ENCODE measurements at places on chromosomes 7 and 10.

DNA sequence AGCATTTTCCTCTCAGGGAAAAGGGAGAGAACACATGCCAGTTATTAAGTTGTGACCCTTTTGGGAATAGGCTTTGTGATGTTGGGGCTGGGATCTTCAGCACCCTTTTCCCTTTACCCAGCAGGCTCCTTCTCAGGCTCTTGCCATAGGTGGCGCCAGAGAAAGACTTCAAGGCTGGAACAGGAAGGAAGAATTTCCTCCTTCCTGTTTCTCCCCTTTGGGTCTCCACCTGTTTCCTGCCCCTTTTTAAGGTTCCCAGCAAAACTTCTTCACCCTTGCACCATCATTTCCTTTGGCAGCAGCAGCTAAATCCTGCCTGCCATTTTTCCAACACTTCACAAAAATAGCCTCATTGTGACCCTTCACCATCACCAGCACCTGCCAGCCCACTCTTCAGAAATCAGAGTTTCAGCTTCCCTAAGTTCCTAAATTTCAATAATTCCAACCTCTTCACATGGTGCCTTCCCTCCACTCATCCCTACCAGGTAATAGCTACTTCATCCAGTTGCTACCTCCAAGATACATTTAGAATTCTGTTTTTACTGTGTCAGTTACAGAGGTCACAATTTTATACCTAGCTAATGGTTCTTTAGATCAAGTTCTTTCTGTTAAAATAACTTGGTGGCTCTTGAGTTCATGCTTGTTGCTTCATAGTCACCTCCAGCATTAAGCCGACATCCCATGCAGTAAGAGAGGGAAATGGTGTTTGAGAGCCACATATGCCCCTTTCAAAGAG, 22.4 kb upstream of the FOXK1 start:
- DNase-seq: no peak

DNA sequence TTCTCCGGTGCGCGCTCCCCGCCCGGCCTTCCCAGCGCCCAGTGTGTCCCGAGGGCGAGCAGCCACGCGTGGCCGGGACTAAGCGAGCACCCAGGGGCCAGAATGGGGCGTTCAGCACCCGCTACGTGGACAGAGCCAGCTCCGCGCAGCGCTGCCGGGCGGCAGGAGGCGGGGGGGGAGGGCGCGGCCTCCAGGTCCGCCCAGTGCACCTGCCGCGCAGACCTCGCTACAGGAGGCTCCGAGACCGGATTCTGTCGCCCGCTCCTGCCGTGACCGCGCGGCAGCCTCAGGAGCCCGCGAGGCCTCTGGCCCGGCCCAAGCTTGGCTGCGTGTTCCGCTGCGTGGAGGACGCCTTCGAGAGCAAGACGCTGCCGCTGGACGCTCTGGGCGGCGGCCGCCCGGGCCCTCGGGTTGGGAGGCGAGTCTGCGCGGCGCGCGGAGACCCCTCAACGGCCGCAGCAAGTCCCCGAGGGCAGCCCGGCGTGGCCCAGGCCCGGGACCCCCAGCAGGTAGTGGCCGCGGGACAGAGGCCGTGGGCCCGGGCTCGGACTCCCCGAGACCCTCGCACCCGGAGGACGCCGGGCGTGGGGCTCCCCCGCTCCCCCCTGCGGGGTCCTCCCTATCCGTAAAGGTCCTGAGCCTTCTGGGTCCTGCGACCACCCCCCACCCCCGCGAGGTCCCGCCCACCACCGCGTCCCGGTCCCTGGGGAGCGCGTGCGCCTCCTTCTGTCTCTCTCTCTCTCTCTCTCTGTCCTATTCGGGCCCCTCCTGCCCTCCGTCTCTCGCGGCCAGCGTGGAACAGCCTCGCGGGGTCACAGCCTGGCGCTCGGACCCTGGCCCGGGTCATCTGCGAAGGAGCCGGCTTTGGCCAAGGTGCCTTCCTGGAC, 904 bp upstream of the DPYSL4 start:
- peak; percentile 84 for DNase-seq

DNA sequence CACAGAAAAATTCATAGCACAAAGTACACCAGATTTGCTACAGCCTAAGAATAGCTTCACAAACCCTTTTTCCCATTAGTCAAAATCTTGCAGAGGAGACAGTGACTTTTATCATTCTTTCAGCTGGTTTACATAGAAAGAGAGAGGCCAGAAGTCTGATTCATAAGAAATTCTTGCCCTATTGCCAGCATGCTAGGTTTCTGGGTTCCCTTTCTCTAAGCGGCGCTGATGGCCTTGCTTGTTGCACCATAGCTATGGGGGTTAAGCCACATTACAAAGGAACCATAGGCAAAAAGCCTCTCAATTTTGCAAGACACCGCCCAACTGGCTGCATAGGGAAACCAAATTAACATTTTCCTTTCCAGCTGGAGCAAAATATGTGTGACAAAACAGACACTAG, 87.4 kb downstream of the ZNF467 start:
- no peak for DNase-seq

- DNase-seq: peak; percentile 56
These were observed 56.4 kb downstream of the BBS9 start for GRCh38 chr7:33185786-33186185.

DNA sequence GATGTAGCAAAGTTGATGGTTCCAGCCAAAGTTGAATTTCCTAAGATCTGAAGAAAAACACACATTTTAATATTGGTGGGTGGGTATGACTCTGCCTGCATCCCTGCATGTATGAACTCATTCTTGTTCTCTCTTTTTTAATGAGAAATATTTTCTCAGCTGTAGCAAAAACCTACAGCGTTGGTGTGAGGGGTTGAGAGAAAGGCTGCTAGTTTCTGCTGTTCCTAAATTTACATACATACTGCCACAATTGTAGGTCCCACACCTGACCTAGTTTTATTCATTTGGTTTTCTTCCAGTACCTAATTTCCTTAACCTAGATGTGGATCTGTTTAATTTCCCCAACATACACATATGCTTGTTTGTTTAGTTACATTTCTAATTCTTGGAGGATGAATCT, 4.6 kb downstream of the AGFG2 start:
- DNase-seq: no peak

DNA sequence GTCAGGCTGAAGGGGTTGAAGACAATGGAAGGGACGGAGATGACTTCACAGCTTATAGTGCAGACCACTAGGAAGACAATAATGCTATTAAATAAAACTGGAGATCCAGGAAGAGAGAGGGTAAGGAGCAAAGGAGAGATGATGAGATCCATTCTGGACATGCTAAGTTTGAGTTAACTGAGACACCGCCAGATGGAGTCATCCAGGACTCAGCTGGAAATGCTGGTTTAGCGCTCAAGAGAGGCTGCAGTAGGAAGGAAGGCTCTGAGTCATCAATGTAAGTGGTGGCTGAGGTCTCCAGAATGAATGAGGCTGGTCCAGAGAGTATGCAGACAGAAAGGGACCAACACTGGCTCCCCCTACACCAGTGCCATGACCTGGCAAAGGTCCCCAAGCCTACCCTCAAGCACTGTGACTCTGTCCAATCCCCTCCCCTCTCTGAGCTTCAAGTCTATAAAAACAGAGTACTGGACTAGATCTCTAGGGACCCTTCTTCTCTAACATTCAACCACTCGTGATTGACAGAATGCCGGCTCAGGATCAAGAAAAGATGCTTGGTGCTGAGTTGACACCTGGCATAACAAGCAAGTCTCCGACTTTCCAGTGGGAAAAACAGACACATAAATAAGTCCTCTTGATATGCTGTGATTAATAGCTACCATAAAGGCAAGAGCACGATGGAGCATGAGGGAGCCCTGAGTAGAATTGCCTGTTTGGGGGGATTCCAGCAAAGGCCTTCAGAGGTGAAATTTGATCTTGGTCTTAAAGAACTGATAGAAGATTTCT, 8.9 kb downstream of the GFRA1 start:
- DNase-seq: no peak

GRCh38 chr7:115359119-115359518, 437.2 kb downstream of the MDFIC start:
- DNase-seq: no peak

DNA sequence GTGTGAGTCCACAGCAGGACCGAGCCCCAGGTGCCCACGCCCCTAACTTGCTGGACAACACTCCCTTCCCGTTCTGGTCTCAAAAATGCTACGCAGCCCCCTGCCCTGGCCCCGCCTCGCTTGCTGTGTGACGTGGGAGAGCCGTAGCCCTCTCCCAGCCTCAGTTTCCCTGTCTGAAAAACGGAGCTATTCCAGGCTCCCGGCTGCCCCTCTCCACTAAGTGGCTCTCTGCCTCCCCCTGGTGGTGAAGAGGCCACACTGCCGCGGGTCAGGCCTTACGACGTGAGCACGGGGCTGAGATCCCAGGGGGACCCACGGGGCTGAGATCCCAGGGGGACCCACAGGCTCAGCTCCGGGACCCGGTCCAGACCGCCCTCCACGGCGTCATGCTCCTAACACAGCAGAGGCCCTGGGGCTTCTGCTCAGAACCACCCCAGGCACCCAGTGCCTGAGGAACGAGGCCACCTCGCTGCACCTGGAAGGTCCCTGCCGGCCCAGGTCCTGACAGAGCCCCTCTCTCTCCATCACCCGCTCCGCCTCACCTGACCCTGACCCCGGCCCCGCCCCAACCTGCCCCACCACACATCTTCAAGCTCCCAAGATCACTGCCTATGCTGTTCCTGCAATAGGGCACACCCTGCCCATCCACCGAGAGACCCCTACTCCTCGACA, 26.7 kb downstream of the MICALL2 start:
- DNase-seq: peak; percentile 84

- no peak for DNase-seq
These were observed 16.9 kb downstream of the GCK start for GRCh38 chr7:44172352-44172751.

GRCh38 chr7:139482662-139483466, 609 bp downstream of the KLRG2 start:
- DNase-seq: peak; percentile 70

- DNase-seq: no peak
These were observed 235.1 kb downstream of the SEMA3E start for GRCh38 chr7:83413831-83414230.

GRCh38 chr10:69955897-69956740, 96.5 kb upstream of the MACROH2A2 start:
- no peak for DNase-seq

DNA sequence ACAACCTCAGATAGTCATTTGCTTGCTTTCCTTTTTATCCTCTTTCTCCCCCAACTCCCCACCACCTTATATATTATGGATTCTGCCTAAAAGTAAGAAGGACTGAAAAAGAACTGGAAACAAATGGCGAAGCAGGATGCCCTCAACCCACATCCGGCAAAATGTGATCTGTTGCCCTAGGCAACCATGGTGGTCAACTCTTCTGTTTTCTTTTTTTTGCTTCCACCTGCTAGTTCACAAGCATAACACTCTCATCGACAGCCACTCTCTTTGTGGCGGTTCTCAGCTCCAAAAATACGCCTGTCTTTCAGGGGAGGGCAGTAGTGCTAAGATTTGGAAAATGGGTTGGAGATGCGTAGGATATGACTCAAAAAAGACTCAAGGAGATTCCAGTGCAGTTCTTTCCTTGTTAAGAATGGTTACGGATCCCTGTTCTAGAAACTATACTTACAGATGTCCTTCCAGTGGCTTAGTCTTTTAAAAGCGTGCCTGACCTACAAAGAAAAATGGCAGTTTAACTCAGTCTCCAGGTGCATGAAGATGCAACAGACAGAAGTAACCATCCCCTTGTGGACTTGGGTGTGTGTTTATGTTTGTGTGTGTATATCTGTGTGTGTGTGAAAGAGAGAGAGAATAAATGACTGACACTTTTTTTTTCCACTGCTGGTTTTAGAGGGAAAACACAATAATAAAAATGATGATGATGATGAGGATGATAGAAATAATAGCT, 10.7 kb downstream of the APBB1IP start:
- no peak for DNase-seq

GRCh38 chr7:38040831-38041230, 120.4 kb downstream of the EPDR1 start:
- no peak for DNase-seq

DNA sequence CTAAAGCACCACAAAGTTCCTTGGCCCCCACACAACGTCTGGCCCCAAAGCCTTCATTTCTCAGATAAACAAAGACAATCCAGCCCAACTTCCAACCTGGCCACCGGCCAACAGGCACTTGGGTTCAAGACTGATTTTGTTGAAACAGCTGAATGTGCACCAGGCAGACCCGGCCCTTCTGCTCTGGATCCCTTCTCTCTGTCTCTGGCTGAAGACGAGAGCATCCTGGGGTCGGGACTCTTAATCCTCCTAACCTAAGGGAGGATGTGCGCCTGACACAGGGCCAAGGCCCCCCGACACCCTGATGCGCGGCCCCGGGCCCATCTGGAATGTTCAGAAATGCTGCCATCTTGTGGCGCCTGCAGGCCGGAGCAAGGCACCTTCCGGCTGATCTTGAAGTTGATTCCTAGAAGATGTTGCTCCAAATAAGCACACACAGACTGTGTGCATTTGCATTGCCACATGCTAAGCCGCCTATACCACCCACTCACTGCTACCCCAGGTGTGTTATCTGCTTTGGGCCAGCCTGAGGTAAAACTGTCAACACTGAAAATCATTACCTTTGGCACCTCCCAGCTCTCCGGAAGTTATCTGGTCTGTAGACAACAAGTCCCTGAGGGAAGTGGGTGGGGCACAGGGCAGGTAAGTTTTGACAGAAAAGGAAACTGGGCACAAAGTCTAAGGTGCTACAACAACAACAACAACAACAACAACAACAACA, 98.4 kb upstream of the HABP2 start:
- DNase-seq: peak; percentile 77

- DNase-seq: no peak
These were observed 151.1 kb downstream of the GFRA1 start for GRCh38 chr10:116121640-116122525.

DNA sequence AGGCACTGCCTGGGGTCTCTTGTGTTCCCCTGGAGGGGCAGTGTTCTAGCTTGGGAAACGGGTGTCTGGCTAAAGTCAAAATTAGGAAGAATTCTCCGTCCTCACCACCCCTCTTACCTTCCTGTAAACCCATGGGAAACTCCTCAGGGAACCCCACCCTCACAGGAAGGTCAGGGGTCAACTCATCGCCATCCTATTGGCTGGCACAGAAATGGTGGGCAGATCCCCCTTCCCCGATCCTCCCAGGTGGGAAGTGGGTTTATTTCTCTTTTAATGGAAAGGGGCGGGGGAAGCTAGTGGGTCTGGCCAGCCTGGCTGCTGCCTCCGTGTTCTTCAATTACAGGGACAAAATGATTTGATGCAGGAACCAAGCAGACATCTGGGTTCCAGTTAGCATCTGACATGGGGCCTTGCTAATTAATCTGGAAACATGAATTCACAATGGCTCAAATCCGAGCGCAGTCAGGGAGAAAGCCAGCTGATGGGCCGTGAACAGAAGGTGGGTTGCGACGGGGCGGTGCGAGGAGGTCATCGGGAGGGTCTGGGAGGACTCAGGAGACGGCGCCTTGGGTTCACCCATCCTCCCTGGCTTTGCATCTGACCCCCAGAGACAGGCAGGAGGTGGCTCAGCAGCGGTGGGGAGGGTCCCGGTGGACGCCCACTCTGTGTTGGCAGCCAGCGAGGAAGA, 66.6 kb downstream of the SLIT1 start:
- no peak for DNase-seq

DNA sequence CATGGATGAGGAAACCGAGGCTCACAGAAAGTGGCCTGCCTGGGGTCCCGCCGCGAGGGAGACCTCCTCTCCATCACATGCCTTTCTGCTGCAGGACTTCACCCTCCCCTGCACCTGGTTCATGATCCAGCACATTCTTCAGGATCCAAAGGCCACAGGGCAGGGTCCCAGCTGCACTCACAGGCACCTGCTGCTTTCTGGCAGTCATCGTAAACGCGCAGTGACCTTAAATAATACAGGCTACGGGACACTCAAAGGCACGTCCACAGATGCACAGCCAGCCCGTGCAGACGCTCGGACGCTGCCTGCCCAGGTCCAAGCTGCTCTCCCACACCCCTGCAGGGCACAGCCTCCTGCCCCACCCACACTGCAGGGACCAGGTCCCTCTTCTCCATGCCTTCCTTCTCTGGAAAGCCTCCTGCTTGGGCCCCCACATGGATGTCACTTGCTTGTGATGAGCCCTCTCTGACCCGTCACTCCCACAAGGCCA, 49.9 kb downstream of the CALML3 start:
- no peak for DNase-seq

Measured in neural progenitor cell (in vitro differentiated cells).